GF-D8 (cell line): ENCODE measurements at places on chromosomes 7 and 10.
A peak's percentile ranks its signal among the peaks of the same experiment; 100 is the strongest.

- DNase-seq = no peak
These were observed 201.8 kb downstream of the DYNC1I1 start for GRCh38 chr7:95974108-95974507.

- no peak for DNase-seq
These were observed 70.7 kb upstream of the NPY start for GRCh38 chr7:24213311-24213710.

GRCh38 chr7:150447966-150448788, 2.3 kb upstream of the GIMAP8 start:
- DNase-seq = no peak

- no peak for DNase-seq
These were observed 60.2 kb upstream of the MKRN1 start for GRCh38 chr7:140539461-140539860.

DNA sequence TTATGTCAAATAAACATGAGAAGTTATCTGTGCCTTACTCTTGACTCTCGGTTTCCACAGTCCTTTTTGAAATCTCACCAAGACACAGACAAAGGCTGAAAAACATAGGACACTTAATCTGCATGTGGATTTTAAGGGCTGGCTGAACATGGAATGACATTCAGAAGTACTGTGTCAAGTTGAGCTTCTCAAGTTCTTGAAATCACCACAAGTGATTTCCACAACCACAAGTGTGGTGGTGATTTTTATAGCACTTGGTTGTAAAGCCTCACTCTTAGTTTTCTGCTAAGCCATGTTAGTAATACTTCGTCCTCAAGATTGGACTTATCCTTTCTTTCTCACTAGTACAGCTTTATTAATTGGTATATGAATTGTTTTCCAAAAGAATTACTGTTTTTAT, 29.6 kb downstream of the FOXP2 start:
- DNase-seq = no peak

GRCh38 chr7:155448632-155449007, 9.3 kb upstream of the EN2 start:
- DNase-seq = no peak

- DNase-seq = peak; percentile 41
These were observed 27.4 kb upstream of the ENTPD1 start for GRCh38 chr10:95728526-95728925.

- no peak for DNase-seq
These were observed 8.7 kb downstream of the ARPC1B start for GRCh38 chr7:99383203-99383602.

DNA sequence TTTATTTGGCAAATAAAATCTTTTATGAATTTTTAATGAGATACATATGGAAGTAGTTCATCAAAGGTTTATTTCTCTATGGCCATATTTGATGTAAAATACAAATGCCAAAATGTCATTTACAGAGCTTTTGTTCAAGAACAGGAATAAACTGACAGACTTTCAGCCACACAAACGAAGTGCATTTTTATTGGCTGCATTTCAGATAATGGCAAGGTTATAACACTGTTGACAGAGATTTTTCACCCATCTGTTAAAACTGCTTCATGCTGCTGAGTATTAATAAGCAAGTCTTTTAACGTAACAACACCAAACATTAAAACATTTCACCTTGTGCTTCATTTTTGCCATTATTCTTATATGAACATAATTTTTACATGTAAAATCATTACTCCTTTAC, 254.4 kb downstream of the ANKRD7 start:
- DNase-seq = no peak

- no peak for DNase-seq
These were observed 245.3 kb downstream of the EBF3 start for GRCh38 chr10:129718548-129719414.

DNA sequence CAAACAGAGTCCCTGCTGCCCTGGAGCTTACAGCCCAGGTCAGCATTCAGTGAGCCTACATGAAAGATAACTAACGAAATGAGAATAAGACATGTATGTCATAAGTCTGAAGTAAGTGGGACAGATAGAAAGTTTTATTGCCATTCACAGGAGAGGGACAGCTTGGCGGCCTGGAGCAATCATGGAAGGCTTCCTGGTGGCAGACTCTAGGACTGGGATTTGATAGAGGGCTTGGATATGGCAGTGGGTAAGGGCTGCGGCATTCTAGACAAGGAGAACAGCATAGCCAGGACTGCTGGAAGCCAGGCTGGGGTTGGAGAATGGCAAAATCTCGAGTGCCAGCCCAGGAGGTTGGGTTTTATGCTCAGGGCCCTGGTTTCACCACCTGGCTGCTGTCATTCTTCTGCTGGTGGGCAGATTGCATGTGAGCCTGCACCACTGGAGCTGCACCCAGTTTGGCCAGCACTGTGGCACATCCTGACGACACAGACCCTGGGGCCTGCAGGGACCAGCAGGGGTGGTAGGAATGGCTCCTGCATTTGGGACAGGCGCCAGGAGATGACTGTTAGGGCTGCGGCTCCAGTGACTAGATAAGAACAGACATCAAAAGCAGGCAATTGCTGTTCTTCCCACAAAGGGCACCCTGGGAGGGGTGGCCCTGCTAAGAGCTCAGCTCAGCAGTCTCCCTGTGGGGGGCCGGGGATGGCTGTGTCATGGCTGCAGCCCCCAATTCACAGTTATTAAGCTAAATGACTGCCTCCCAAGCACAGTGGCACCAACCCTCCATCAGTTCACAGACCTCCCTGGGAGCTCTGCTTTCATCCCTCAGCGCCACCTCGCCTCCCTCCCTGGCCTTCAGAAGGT, 161.1 kb downstream of the RPS24 start:
- DNase-seq = no peak

DNA sequence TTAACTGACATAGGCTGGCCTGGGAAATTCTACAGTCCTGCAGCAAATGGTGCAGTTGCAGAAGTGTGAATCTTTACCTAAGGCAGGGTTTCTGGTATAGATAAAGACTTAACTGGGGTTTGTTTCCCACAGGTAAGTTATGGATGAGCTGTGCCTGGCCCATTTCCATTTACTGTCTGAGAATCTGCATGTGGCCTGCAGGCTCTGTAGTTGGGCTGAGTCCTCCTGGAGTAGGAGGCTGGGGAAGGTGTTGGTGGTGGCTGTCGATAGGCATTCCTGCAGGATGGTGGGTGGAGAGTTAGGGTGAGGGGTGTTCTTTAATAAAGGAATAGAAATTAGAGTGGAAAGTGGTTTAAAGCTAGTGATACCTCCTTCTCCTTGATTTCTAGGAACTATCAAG, 193.5 kb downstream of the AUTS2 start:
- DNase-seq = no peak

DNA sequence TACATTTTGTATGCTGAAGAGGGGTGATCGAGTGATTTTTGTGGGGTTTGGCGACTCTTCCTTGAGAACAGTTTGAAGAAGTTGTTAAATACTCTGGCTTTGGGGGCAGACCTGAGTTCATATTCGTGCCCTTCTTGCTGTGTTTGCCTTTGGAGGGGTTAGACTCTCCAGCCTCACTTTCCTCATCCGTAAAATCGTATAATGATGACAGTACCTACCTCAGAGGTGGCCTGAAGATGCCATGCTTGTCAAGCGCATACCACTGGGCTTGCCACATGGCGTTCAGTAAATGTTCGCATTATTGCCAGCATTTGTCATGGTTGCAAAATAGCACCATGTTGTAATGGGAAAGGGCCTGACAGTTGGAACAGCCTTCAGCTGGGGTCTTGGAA, 1.3 kb downstream of the STK17A start:
- peak; percentile 72 for DNase-seq

DNA sequence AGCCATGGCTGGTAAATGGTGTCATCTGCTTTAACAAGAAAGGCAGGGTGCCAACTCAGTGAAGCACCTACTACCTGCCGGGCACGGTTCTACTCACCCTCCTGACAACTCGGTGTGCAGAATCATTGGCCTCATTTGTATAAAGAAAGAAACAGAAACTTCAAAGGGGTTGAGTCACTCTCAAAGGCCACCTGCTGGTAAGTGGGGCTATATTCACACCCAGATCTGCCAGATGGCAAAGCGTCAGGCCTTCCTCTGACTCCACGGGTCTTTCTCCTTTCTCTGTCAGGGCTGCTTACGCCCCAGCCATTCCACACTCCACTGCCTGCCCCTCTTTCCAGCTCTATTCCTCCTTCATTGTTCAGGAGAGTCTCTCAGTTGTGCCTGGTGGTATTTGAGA, 309.2 kb downstream of the GFRA1 start:
- DNase-seq = no peak

DNA sequence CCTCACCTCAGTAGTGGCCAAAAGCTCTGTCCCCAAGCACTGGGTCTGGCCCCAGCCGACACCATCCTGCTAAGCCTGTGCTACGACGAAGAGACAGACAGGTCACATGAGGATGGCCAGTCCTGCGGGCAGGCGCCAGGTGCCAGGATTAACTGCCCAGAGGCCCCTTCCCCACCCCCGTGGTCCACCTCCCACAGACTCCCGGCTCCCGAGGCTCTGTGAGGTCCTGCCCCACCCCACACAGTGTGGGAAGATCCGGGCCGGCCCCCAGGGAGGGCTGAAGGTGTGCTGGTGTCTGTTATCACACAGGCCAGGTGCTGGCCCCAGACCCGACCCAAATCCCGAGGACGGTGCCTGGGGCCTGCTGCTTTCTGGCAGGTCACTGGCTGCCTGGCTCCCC, 27.2 kb downstream of the CYP2W1 start:
- no peak for DNase-seq

- DNase-seq = no peak
These were observed 5.5 kb upstream of the LRGUK start for GRCh38 chr7:134121632-134122139.

DNA sequence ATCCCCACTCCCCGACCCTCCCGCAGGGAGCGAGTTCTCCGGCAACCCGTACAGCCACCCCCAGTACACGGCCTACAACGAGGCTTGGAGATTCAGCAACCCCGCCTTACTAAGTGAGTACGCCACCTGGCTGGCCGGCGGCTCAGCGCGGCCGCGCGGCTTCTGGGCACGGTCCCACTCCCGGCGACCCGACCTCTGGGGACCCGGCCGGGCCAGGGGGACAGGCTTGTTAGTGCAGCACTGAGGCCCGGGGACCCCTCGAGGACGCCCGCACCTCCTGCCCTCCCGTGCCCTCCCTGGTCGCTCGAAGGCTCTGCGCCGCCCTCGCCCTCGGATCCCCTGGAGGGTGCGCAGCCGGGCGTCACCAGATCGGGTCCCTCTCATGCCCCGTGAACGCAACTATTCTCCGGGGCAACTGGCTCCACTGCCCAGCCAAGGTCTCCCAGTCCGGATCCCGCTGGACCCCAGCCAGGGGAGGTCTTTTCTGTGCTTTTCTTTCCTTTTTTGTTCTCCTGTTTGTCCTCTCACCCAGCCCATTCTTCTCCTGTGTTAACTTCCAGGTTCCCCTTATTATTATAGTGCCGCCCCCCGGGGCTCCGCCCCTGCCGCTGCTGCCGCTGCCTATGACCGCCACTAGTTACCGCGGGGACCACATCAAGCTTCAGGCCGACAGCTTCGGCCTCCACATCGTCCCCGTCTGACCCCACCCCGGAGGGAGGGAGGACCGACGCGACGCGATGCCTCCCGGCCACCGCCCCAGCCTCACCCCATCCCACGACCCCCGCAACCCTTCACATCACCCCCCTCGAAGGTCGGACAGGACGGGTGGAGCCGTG, 81.8 kb downstream of the PAX2 start:
- DNase-seq = no peak

- no peak for DNase-seq
These were observed 439.1 kb downstream of the AUTS2 start for GRCh38 chr7:70037171-70037933.

- DNase-seq = no peak
These were observed 239.1 kb upstream of the NRP1 start for GRCh38 chr10:33573606-33574005.

- peak; percentile 35 for DNase-seq
These were observed 483.9 kb downstream of the SH2D4B start for GRCh38 chr10:81021428-81022129.

- DNase-seq = no peak
These were observed 245.5 kb upstream of the PPP2R2D start for GRCh38 chr10:131655101-131655849.

DNA sequence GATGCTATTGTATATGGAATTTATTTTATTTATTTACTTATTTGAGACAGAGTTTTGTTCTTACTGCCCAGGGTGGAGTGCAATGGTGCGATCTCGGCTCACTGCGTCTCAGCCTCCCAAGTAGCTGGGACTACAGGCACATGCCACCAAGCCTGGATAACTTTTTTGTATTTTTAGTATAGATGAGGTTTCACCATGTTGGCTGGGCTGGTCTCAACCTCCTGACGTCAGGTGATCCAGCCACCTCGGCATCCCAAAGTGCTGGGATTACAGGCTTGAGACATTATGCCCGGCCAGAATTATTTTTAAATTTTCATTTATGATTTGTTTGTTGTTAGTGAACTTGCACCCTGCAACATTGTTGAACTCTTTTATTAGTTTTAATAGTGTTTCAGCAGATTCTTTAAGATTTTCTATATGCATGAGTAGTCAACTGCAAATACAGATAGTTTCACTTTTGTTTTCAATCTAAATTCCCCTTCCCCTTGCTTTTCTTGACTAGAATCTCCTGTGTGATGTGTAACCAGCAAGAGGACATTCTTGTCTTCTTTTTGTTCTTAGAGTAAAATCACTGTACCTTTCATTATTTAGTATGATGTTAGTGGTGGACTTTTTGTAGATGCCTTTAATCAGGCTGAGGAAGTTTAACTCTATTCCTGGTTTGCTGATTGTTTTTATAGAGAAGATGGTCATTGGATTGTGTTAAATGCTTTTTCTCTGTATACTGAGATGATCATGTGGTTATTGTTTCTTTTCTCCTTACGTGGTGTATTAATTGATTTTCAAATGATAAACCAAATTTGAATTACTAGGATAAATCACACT, 27.8 kb downstream of the ZNF33A start:
- no peak for DNase-seq

DNA sequence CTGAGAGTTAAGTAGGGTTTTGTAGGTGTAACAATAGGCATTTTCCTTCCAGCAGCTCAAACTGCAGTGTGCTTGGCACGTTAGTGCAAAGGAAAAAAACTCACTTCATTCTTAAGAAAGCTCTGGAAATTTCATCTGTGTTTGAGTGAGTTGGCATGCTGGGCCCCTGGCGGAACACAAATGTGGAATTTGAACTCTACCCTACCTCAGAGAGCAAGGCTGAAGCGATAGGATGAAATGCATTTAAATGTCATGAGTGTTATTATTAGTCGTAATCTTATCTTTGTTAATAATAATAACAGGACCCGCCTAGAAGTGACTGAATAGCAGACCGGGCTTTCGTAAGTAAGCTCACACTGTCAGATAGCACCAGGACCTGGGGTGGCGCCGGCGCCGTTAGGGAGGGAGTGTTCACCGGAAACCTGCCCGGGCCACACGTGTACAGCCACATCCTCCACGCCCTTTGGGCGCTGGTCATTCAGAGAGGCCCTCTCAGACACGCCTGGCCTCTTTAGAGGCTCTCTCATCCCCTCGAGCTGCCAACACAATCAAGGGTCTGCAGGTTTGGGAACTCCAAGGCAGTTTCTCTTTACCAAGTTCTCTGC, 63.5 kb downstream of the GRK5 start:
- peak; percentile 45 for DNase-seq
